ENCODE measurements at places on chromosomes 11 and 22.

DNA sequence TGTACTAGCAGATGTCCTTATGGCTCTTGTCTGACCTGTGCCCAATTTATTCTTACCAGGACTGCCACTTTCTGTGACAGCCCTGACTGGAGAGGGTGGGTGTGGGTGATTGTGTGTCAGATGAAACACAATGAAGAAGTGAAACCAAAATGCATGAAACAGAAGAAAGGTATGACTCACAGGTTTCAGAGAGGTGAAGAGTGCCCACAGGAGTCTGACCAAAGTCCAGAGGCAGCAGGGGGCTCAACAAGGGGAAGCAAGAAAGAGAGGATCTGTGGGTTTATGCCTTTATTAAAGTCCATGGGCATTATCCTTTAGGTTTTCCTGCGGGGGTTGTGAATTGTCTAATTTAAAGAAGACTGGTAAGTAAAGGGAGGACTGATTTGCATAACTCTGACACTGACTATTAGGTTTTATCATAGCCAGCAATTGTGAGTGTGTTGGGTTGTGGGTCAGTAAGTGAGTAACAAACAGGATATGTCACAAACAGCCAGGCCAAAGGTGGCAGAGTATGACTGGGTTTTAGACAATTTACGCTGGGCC, 3.9 kb upstream of the OR4C6 start:
- no peak for DNase-seq

DNA sequence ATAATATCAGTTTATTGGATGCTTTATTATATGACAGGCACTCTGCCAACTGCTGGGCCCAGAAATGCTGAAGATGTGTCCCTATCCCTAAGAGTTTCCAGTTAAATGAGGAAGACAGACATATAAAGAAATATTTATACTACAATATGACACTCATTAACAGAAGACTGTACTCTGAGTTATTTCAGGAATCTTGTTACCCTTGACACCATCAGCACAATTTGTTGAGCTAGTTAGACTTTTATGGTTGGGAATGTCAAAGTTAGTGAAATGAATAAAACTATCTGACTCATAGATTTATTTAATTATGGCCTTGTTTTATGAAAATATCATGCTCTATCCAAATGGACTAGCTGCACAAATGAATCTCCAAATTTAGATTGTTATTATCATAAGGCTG, 25.6 kb upstream of the MSANTD4 start:
- no peak for DNase-seq

DNA sequence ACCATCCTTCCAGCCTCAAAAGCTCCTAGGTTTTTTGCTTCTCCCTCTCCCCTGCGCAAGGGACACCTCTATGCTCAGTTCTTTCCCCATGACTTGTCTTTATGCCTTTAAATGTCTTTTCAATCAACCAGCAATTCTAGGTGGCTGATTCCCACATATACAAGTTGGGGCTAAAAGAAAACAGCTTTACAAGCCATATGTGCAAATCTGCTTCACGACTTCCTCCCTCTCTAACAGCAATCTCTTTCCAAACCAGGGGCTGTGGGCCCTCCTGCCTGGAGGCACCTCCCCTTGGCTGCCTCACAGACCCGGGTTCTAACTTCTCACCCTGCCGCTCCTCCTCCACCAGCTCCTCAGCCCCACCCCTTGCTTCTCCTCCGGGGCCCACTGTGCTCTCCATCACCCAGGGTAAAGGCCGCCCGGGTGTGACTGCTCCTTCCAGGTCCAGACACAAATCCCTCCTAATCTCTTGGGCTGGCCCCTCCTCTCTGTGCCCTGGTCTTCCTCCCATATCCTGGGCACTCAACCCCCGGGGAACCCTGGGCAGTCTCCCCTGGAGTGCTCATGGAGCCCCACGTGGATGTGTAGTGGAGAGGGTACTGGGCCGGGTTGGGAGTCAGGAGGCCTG, 14.1 kb downstream of the TMPRSS13 start:
- DNase-seq = no peak

GRCh38 chr11:115168229-115168671, 336.0 kb downstream of the CADM1 start:
- DNase-seq = no peak

DNA sequence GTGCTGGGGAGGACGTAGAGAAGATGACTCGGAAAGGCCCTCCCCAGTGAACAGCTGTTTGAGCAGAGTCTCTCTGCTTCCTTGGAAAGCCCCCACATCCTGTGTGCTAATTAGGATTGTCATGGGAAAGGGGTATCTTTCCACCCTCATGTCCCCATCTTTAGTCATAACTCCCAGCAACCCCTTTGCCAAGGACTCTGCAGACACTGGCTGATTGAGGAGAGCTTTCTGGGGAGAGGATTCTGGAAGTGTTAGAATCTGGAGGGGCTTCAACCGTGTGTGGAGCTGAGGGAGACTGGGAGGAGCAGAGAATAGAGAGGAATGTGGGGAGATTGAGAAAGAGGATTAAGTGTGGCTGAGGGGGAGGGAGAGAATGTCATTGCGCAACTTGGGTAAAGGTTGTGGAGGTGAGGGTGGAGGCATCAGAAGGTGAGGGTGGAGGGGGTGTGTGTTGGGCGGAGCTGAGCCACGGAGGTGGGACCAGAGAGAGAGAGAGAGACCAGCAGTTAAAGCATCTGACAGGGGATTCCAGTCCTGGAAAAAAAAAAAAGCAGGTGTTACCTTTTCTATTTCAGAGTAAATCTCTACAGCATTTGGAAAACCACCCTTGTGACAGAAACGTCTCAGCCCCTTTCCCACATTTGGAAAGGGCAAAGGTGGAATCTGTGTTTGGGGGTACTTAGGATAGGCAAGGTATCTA, 2.2 kb downstream of the DTX4 start:
- no peak for DNase-seq

- peak; percentile 38 for DNase-seq
Measured at GRCh38 chr22:20080776-20081654, 974 bp downstream of the DGCR8 start.

GRCh38 chr11:116580799-116581198, 192.0 kb downstream of the BUD13 start:
- DNase-seq = no peak

DNA sequence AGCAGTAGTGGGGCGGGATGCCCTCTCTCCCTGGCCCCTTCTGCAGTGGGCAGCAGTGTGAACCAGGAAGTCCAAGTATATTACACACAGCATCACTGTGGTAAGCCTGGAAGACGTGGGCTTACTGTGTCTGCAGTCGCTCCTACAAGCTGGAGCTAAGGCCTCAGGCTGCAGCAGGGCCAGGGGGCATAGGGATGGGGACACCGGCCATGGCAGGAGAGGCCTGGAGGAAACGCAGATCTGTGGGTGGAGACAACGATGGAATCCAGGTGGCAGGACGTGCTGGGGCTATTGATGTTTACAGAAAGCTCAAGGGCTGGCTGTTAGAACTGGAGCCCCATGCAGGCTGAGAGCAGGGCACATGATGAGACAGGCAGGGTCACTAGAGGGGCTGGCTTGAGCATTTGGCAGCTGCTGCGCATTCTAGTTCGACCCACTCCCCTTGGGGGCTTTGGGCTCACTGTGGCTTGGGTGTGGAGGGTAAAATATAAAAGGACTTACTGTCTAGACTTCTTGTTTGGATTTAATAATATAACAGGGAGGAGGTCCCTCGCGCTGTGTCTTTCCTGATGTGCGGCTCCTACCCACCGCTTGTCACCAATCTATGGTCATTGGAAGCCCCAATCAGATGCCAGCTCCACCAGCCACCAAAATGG, 539.5 kb downstream of the TBC1D22A start:
- no peak for DNase-seq

DNA sequence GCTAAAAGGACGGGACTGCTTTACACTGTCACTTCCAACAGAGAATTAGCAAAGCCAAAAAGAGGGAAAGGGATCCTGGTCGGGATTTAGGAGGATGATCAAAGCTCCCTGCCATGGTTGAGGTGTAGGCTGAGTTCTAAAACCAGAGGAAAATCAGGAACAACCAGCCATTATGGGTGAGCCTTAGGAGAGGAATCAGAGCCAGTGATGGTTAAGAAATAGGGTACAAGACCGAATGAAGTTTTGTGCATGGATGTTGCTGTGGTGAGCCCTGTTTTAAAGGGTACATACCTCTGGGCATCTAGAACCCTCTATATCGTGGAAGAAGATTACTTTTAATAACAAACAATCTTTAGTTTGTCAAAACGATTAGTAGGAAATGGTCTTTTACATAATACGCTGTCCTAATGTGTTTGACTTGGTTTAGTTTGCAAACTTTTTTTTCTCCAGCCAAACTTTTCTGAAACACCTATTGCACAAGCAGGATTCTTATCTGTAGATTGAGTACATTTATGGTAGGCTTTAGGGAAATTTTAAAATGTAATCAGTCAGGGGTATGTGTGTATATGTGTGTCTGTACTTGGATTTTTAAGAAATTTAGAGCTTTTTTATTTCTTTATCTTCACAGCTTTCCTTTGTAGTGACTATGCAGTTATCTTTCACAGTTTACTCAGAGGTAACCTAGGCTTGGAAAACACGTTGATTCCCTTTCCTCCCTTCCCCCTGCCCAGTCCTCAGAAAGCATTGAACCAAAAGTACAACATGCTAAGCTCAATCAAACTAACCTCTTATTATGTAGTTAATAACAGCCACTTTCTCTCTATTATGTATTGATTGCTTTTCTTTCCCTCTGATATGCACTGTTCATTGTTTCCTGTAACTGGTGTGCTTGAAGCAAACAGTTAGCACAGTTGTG, 26.8 kb downstream of the TRIM44 start:
- DNase-seq = no peak

DNA sequence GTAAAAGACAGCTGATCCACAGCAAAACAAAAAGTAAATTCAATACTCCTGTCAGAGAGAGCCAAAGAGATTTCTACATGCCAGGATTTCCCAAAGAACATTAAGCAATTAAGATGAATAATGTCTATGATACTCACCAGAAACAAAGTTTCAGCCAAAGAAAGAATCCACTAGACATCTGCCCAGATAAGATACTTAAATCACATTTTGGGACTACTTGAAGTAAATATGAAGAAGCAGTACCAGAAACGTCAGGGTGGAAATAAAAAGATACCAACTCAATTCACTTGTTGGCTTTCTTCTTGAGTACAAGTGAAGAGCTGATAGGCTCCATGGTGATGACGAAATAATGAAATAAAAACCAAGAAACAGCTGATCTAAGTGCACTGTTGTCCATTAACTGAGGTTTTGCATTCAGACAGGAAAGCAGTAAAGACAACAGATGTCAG, 31.6 kb upstream of the ARHGAP32 start:
- DNase-seq = no peak

DNA sequence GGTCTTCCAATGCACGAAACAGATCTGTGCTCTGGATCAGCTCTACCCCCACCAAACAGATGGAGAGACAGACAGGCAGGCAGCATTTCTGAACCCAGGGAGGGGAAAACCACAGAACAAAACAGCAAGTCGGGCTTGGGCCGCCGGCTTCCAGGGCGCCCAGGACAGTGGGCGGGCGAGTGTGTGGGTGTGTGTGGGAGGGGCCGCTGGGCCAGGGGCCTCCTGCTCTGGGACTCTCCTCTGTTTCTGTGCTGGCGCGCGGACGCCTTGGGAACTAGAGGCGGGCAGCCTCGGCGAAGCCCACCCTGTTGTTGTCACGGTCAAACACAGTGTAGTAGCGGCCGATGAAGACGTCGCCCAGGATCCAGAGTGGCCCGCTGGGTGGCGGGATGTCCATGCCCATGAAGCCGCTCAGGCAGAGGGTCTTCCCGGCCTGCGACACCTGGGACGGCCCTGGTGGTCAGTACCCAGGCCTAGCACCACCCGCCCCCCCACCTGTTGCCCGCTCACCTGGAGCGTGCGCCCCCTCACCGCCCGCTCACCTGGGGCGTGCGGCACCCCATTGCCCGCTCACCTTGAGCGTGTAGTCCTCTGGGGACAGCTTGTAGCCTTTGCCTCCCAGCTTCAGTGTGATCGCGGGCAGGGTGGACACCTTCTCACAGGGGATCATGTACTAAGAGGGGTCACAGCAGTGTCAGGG, 3.0 kb upstream of the IFITM10 start:
- DNase-seq = no peak

DNA sequence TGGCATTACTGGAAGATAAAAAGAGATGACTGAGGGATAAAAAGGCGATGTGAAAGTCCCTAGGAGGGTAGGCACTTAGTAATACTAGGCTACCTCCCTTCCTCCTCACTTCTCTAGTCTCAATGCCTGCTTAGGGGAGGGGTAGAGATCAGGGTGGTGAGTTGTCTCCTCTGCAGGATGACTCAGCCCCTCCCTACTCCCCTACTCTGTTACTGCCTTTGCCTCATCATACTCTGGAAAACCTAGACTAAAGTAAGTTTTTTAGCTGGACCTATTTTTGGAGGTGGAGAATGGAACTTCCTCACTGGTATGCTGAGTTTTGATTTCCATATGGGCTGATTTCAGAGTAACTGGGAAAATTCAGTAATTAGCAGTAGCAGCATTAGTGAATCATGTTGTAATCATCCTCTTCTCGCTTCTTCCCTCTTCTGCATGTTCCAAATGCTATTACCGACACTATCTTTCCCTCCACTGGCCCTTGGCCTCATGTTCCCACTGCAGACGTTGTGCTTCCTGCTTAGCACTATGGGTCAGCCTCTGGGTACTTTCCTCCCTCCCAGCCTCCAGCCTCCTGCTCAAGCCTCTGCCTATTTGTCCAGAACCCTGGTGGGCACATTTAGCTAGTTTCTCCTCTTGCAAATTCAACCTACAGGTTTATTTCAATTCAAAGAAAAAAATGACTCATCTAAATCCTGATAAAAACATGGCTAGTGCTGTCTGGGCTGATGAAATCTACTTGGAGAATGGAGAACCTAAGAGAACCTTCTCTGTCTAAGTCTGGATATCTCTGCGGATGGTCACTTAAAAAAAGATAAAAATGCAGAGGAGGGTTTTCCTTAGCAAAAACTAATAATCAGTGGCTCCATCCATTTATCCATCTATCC, 281.7 kb downstream of the ST3GAL4 start:
- no peak for DNase-seq

DNA sequence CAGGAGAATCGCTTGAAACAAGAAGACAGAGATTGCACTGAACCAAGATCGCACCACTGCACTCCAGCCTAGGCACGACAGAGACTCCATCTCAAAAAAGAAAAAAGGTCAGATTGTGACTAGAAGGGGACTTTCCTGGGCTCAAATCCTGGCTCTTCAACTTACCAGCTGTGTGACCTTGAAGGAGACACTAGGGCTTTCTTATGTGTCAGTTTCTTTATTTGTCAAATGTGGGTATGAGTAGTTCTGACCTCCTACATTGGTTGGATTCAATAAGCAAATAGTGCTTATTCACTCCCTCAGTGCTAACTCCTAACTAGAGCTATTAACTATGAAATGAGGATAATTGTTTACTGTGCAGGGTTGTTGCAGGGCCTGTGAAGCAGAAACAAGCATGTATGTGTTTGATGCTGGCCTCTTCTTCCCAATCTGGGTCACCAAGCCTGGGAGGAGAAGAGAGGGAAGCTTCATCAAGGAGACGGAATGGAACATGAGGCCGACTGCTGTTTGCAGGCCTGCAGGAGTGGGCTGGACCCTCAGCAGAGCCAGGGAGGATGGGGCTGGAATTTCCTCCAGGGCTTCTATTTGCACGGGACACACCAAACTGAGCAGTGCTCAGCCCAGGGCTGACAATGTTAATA, 22.5 kb downstream of the RHOD start:
- no peak for DNase-seq

- peak; percentile 8 for DNase-seq
Measured at GRCh38 chr22:46220921-46221320, 29.2 kb downstream of the CDPF1 start.

All from activated CD8-positive, alpha-beta T cell treated with anti-CD3 and anti-CD28 coated beads for 36 hours (primary cell).